NCI-H2171 (cell line): ENCODE measurements at places on chromosomes 5 and 9.

DNA sequence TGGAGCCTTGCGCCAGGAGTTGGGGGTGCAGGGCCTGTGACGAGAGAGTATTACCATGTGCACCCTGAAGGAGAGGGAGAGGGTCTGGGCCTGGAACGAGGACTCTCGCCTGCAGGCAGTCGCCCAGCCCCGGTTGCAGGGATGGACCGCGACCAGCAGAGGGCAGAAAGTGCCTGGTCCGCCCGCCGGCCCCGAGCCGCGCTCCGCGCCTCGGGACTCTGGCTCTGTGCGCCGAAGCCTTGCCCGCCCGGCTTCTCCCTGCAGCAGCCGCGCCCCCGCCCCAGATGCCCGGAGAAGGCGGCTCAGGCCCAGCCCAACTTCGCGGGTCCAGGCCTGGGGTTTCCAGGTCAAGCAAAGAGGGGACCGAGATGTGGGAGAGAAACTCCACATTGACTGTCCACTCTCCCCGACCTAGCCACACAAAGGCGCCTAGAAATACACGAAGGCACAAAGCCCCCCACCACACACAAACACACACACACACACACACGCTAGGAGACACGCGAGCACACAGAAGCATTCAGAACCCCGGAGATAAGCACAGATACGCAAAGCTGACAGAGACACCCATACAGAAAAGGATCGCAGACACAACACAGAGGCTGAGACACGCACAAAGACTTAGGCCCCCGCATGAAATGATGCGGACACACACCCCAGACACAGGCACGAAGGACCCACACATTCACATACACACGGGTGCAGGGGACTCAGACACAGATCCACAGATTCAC lies 2.0 kb upstream of the LMX1B start:
- peak; percentile 59 for DNase-seq

DNA sequence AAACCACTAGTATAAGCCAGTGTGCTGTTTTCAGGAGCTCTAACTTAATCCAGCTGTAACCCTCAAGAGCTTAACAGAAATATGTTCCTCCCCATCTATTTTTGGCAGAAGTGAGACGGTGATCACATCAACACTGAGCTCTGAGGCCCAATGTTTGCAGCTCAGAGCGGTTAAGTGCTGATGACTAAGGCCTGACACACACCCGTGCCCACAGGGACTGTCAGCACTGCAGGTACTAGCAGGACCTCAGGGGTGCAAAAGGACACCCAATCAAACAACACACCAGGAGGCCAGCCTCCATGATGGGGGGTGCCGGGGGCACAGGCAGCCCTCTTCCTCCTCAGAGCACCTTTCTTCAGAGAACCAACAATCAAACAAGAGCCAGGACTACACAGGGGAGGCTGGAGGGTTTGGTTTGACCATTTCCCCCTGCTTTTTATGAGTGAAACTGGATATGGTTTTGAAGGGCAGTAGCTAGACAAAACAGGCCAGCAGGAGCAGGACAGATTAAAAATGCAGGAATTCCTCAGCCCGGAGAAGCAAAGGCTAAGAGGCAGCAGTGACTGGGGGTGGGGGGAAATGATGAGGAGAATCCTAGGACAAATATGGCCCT lies 61.3 kb downstream of the RAPGEF1 start:
- DNase-seq: no peak

- DNase-seq: no peak
These were observed 9.4 kb downstream of the FLT4 start for GRCh38 chr5:180639741-180640610.

GRCh38 chr5:149007174-149007573 lies 55.7 kb downstream of the SH3TC2 start:
- no peak for DNase-seq

DNA sequence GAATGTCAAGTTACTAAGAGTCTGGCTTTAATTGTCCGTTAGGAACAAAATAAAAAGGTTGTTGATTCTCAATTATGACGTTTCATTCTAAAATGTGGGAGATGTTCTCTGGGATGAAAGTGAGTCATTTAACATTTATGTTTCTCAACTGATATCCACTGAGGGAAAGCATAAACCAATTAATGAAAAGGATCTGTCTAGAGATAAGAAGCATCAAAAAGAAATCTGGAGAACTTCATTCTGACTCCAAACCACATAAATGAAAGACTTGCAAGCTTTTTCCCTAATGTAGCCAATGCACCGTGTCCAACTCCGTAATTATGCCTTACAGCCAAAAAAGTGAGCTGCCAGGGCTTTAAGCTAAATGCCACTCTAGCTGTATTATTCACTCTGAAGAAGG lies 654.2 kb downstream of the TLE1 start:
- no peak for DNase-seq

DNA sequence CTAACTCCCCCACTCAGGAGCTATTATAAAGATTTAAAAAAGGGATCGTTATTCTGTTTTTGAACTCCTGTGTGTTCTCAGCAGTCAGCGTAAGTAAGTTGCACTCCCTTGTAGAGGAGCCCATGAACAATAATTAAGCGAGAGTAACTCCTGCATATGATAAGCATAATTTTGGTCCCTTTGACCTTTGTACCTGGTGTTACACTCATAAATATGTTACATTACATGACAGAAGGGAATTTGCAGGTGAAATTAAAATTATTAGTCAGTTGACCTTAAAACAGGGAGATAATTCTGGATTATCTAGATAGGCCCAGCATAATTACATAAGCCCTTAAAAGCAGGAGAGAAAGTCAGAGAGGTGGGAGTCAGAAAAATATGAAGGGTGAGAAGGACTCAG lies 197.3 kb downstream of the KCTD16 start:
- no peak for DNase-seq

- DNase-seq: no peak
These were observed 53.8 kb upstream of the ZNF622 start for GRCh38 chr5:16519435-16519834.

DNA sequence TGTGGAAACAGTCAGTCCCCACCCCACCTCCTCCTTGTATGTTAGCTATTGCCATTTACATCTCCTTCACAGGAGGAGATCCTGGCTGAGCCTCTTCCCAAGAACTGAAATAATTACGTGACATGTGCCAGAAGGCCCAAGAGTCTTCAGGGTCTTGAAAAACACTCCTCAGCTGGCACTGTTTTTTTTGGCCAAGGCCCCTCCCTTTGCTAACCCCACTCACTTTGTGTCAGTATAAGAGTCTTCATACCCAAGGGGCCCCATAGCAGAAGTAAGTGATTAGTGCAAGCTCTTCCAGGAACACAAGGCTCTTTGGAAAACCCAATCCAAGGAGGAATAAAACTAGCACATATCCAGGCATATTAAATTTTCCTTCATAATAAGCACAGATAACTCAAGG lies 5.7 kb upstream of the LARP1 start:
- no peak for DNase-seq

DNA sequence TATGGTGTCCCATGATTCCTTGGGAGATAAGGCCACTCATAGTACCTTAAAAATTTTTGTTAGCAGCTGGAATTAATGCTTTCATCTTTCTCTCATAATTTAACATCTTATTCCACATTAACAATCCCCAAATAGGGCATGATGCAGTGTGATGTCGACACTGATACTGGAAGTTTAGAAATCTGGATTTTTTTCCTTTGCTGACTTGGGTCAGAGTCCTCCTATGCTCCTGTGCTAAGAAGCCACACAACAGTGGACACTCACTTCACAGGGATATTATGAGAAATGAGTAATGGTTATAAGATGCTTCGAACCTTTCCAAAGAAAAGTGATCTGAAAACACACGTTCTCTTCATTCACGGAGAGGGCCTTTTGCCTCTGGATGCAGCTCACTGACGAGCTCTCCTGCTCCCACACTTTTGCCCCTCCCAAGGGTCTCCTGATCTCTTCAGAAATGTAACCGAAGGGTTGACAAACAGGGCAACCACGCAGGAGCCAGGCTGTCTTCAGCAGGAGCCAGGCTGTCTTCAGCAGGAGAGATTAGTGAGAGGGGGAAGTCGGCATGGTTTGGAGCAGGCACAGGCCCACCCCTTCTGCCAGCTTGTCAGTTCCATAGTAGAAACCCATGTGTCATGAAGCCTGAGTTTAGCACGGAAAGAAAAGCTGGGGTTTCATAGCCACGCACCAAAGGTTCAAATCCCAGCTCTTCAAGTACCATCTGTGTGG lies 247.8 kb downstream of the AOPEP start:
- DNase-seq: no peak

DNA sequence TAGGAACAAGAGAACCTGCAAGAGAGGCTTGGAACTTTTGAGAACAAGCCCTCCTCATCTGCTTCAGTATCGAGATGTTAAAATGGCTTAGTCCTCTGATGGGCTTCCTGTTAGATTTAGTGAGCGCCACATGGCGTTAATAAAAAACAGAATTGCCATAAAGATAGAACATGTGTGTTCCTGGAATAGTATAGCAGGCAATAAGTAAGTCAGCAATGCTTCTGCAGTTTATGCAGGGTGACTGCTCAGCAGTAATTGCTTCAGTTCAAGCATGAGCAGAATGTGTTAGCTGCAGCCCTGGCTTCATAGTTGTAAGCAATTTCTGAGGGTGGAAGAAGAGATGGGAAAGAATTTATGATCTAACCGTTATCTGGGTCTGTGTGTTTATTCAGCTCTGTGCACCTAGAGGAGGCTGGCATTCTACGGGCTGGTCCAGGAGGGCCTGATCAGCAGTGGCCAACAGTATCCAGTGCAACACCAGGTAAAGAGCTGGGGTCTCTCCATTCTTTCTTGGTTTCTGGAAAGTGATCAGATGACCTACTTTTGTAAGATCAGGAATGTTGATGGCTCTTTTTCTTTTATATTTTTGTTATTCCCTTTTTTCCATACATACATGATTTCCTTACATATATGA lies 15.9 kb downstream of the PCDHAC2 start:
- DNase-seq: no peak

DNA sequence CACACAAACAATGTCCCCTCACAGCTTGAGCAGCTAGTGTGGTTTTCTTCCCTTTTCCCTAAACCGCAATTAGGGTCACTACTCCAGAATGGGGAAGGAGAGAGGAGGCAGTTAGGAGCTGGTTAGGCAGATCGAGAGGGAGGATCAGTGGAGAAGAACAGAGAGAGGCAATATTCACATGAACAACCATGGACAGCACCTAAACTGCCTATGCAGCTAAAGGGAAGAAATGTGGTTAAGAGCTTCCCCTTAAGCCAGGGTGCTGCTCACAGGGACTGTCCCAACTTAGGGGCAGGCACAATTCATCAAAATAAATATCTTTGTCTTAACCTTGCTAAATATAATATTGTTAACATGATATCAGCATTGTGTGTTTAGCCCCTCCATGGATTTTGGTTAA lies 359.3 kb upstream of the CDH18 start:
- no peak for DNase-seq

DNA sequence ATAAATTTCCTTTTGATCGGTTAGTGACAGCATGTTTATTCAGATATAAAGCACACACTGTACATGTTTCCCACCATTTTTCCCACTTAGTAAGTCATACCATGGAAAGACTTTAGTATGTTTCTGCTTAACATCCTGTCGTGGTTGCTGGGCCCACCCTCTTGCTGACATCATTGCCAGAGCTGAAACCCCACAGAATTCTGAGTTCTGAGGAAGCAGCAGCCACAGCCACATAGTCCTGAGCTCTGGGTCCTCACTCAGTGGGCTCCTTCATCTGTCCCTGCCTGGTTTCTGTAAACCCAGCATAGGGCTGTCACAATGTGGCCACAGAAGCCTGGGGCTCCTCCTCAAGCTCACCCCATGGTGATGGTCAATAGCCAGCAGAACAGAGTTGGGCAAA lies 441.5 kb downstream of the ENC1 start:
- DNase-seq: no peak

DNA sequence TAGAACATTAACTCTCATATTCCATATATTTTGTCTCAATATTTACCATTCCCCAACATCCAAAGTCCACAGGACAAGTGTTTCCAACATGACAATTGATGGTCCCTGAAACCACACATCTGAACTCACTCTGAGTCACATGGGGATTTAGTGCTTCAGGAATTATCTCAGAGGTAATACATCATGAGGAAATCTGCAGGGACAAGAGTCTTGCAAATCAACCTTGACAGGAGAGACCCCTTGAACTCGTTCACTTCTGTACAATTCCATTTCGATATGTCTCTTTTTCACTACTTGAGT lies 119.7 kb upstream of the ABCA1 start:
- no peak for DNase-seq

- DNase-seq: no peak
These were observed 32.8 kb upstream of the PITX1 start for GRCh38 chr5:135066781-135067180.

- DNase-seq: no peak
These were observed 8.5 kb upstream of the GLT6D1 start for GRCh38 chr9:135647884-135648283.

GRCh38 chr9:4022435-4023067 lies 277.3 kb downstream of the GLIS3 start:
- DNase-seq: no peak

DNA sequence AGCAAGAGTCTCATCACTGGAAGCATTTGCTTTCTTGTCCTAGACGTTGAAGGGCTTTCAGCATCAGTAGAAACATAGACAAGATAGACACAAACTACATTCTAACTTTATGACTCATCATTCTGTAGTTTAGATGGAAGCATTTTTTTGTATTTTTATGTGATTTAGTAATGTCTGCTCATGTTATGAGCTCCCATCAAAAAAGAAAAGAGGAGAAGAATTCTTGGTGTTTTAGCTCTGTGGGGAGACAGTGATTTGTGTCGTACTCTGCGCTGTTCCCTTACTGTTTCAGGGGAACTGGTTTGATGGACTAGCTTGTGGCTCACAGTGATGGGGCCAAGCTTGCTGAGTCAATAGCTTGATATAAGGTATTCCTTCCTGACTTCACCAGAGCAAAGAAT lies 159.2 kb upstream of the WWC1 start:
- DNase-seq: no peak

GRCh38 chr9:93305497-93306020 lies 121.6 kb downstream of the WNK2 start:
- DNase-seq: no peak

GRCh38 chr5:141849415-141850243 lies 28.6 kb downstream of the PCDH1 start:
- peak; percentile 58 for DNase-seq

- peak; percentile 49 for DNase-seq
These were observed 1.3 kb downstream of the GADD45G start for GRCh38 chr9:89606049-89606623.

GRCh38 chr9:76101491-76101890 lies 211.0 kb downstream of the PCSK5 start:
- no peak for DNase-seq

GRCh38 chr9:137319739-137320551 lies 17.9 kb upstream of the NRARP start:
- DNase-seq: no peak

DNA sequence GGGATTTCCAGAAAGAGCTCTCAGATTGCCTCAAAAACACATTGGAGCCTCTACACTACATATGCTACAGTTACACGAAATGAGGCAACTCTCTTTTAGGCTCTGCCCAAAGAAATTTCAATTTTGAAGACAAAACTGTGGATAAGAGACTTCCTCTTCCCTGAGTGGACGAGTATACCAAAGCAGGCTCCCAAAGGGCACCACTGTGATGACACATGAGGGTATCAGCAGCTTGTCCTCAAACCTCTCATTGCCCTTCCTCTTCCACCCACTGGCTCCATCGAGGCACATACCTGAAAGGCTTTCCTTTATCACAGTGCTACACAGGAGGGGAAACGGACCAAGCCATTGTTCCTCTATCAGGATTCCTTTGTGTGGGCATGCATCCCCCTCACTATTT lies 11.3 kb downstream of the CKMT2 start:
- DNase-seq: no peak

- no peak for DNase-seq
These were observed 209.0 kb downstream of the SEC61B start for GRCh38 chr9:99431103-99431502.

GRCh38 chr5:93273176-93273575 lies 307.8 kb downstream of the NR2F1-AS1 start:
- DNase-seq: no peak

- peak; percentile 10 for DNase-seq
These were observed 213.0 kb downstream of the SMARCA2 start for GRCh38 chr9:2228132-2228531.
